ENCODE measurements at places on chromosomes 1 and 21. TPM values are rescaled to one million over a fixed set of nuclear protein-coding genes. Genes with fewer than 3 reads are reported as not detected.

DNA sequence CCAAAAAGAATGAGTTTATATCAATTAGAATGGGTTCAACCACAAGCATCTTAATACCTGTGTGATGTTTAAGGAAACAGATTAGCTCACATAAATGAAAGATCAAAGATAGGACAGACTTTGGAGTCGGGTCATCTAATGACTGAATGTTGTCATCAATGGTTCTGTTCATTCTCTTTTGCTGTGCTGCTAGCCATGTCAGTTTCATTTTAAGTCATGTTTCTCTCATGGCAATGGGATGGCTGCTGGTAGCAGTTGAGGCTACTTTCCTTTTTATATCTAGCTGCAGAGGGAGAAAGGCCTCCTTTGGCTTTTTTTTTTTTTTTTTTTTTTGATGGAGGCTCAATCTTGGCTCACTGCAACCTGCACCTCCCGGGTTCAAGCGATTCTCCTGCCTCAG lies 86.9 kb upstream of the SPAG17 start:
- no peak for DNase-seq

TDRD5 gene
- total RNA-seq, result not detected

TIE1 gene
- 51.7 TPM for total RNA-seq

B3GALT5 gene
- not detected for total RNA-seq
